BJ (cell line): ENCODE measurements at places on chromosomes 16 and 17. TPM values are rescaled to one million over a fixed set of nuclear protein-coding genes. Genes with fewer than 3 reads are reported as not detected.

- no peak for DNase-seq
Observed at GRCh38 chr16:1197237-1197866, 27.7 kb downstream of the TPSG1 start.

Gene RND2
- polyA plus RNA-seq, result 0.89 and 1.3 TPM in 2 replicates

DNA sequence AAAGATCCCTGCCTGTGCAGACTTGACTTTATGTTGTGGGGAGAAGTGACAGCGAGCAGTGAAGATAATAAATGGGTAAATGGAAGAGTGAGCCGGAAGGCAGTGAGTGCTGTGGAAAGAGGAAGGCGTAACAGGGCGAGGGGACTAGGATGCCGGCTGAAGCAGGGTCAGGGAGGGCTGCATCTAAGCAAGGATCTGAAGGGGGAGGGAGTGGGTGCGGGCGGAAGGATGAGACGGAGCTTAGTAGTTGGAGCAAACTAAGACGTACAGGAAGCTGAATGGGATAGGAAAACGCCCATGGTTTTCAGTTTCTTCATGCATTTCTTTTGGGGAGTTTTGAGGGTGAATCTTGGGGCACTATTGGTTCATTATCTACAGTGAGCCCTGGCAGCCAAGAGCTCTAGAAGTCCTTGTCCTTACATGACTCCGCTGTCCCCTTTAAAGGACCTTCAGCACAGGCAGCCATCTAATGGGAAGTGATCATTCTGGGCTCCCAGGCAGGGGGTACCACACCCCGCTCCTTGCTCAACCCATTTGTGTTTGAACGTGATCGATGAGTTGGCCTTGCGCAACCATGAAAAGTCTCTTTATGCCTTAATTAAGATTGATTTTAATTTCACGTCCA is 10.4 kb upstream of the NAT9 start:
- DNase-seq, result no peak

- DNase-seq, result no peak
Observed at GRCh38 chr17:60249290-60249826, 99.6 kb downstream of the CA4 start.

DNA sequence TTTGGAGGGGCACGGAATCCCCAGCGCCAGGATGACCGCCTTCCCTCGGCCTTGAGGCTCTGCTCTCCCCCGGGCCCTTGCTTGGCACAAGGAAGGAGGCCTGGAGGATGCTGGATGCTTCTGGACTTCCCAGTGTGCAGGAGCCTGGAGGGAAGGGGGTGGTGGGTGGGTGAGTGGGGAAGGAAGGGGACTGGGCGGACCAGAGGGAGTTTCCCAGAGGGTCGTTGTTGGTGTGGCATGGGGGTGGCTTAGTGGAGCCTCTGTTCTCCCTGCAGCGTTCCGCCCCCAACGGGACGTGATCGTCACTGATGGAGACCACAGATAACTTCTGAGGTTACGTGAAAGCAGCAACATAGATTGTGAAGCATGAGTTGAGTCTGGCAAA is 140.0 kb downstream of the IRF8 start:
- DNase-seq, result no peak

Gene SPN
- 0.04 TPM in 1 of 2 replicates, not detected in the other for polyA plus RNA-seq
